NCI-H1417 treated with DMSO at 0.1 percent for 48 hours (cell line): ENCODE measurements at places on chromosomes 7 and 10.

DNA sequence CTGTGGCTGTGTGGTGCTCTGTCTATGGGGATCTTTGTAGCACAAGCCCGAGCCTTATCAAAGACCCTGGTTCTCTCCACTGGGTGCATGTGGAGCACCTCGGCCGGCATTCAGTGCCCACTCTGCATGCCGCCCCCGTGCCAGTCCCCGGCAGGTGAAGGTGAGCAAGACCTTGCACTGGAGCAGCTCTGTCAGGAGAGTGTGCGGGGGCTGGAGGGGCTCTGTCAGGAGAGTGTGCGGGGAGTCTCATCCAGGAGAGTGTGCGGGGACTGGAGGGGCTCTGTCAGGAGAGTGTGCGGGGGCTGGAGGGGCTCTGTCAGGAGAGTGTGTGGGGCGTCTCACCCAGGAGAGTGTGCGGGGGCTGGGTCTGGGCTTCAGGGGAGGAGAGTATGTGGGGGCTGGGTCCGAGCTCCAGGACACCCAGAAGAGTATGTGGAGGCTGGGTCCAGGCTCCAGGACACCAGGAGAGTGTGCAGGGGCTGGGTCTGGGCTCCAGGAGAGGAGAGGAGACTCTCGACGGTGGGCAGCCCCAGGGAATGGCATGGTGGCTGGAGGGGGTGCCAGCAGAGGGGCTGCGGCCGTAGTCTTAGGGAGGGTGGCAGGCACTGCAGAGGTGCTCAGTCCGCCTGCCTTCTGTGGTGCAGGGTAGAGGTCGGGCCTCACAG is 40.8 kb downstream of the INPP5A start:
- DNase-seq, result no peak

GRCh38 chr10:71486484-71487114 is 89.9 kb downstream of the CDH23 start:
- no peak for DNase-seq

DNA sequence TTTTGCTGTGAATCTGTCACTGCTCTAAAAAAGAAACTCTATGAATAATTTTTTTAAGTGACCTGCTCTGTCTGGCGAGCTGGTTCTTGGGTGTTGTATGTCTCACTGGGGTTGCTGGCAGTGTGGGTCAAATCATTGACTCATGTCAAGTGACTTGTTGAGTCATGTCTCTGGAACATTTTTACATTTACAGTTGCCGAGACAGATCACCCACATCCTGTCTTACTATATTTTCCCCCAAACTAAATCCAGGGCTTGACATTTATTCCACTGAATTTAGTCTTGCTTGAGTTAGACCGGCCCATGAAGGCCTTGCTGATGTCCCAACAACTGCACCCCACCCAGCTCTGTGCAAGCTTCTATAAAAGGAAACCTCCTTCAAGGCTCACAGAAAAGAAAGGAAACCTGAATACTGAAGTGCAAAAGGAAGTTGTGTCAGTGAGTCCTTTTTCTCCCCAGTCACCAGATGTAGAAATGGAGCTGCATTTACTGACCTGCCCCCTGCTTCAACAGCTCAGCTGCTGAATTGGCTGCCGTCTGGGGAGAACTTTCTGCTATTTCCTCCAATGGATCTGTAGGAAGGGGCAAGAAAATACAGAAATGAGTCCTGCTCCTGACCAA is 290.3 kb downstream of the TNS3 start:
- DNase-seq, result no peak

GRCh38 chr7:87411186-87411585 is 64.3 kb downstream of the ABCB4 start:
- DNase-seq, result no peak

DNA sequence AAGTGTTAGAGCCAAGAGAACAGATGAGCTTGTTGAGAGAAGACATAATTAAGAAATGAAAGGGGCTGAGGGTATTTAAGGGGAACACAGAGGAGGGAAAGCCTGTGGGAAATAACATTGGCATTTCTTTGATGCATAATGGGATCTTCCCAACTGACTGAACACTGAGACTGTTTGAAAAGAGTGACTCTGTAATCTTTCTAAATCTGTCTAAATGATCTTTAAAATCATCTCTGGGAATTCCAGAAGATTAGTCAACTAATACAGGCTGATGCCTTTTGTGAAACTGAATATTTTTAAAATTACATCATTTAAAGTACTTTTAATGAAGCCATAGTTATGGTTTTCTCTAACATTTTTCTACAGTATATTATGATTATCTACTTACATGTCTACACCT is 17.4 kb upstream of the SLC35G1 start:
- no peak for DNase-seq

DNA sequence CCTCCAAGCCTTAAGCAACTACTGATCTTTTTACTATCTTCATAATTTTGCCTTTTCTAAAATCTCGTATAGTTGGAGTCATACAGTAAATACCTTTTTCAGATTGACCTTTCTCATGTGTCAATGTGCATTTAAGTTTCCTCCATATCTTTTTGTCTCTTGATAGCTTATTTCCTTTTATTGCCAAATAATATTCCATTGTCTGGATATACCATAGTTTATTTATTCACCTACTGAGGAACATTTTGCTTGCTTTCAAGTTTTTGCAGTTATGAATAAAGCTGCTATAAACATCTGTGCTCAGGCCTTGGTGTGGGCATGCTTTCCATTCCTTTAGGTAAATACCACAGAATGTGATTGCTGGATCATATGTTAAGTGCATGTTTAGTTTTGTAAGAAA is 161.2 kb upstream of the GNAI1 start:
- no peak for DNase-seq

DNA sequence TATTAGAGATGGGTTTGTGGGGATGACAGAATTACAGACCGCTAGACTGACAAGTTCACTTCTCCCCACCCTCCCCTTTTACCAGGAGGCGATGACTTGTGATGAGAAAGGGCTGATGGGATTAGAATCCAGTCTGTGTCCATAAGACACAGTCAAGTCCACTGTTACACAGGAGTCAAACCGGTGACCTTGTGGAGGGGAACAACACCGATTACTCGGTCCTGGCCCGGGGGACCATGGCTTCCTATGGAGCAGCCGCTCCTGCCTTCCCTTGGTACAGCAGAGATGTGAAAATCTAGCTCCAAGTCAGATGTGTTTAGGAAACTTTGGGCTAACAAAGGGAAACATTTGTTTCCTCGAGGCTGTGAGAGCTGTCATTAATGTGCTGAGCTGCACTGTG is 105.5 kb downstream of the ACTR3B start:
- DNase-seq, result no peak

DNA sequence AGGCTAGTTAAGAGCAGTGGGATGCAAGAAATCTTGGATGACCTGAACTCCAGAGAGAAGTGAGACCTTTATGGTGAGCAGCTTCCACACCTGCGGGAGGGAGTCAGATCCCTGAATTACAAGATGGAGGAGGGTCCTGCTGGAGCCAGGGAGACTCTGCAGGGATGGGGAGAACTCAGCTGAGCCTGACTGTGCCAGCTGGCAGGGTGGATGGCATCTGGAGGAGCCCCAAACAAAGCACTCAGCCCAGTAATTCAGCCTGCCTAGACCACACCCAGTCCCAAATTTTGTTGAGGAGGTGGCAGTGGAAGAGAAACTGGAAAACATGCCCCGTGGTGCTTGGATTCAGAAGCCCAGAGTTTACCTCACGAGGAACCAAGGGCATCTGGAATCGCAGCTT is 208.2 kb downstream of the WDR11 start:
- no peak for DNase-seq

DNA sequence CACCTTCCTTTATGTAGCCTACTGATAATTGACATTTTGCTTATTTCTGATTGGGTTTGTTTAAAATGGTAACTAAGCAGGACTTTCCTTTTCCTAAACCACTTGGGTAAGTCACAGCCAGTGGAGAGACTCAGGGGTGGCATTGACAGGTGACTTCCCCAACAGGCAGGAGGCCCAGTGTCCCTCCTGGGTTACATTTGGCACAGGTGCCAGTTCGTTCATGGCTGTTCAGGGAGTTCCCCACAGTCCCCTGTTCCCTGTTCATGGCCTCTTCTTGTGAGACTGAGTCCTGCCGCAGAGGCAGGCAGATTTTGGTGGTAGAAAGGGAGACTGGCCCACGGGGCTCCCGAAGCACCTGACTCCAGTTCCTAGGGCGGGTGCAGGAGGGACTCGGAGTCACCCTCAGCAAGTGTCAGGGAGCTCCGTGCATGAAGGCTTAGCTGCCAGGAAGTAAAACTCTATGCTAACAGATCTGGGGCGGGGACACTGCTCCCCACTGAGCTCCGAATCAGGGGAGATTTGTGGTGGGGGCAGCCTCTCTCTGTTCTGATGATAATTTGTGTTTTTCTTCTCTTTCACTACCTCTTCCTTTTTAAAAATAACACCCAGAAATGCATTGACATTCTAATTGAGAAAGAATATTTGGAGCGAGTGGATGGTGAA is 84.1 kb downstream of the EZH2 start:
- DNase-seq, result no peak

GRCh38 chr10:69223028-69223342 is 2.9 kb downstream of the HKDC1 start:
- DNase-seq, result no peak

DNA sequence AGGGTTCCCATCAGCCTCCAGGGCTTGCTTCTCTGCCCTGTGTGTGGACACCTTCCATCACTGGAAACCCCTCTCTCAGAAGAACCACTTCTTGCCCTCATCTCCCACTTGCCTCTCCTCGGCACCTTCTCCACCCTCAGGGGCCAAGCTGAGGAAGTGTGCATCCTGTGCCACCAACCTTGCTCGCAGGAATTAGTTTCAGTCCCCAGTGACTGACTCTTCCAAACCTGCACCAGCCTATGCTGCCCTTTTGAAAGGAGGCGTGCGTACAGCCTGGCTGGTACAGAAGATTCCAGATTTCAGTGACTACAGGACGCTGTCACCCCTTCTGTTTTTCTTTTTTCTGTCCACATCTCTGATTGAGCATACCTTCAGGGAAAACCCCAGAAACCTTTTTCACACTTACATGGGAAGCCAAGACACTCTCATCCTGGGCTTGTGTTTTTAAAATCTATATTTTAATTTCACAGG is 67.1 kb downstream of the IKZF1 start:
- no peak for DNase-seq

DNA sequence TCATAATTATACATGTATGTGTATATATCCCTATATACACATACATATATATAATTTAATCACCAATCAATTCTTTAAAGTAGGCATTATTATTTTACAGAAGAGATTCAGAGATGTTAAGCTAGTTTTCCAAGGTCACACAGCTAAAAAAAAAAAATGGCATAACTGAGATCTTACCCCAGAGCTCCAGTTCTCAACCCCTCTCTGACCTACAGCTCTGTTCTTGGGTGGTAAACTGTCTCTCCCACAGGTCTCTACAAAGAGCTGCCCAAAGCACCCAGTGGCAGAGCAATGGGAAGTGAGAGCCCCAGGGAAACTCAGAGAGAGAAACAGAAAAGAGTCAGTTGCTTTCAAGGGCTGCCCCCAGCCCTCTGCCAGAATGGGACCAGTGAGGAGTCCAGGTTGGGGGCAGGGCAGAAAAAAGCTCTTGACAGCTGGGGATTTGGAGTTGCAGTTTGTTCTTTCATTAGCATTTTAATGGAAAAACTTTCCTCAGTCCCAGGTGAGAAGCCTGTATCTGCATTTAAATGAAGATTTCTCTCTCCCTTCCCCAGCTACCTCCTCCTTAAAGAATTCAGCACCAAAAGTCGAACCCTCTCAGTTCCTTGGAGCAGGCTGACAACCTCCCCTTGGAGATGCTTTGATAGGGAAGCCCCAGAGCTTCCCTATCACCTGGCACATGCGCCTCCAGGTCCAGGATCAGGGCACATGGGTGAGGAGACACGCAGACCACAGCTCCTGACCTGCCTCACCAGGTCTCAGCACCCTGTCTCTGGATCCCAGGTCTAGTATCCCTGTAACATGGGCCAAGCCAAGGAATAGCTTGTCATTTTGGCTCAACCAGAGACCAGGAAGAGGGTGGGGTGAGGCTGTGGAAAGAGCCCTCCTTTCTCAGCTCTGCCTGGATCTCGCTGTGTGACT is 388.1 kb downstream of the PLXNA4 start:
- no peak for DNase-seq
